Esophagus squamous epithelium (tissue), 5 donors: ENCODE measurements at places on chromosomes 2 and 18.

DNA sequence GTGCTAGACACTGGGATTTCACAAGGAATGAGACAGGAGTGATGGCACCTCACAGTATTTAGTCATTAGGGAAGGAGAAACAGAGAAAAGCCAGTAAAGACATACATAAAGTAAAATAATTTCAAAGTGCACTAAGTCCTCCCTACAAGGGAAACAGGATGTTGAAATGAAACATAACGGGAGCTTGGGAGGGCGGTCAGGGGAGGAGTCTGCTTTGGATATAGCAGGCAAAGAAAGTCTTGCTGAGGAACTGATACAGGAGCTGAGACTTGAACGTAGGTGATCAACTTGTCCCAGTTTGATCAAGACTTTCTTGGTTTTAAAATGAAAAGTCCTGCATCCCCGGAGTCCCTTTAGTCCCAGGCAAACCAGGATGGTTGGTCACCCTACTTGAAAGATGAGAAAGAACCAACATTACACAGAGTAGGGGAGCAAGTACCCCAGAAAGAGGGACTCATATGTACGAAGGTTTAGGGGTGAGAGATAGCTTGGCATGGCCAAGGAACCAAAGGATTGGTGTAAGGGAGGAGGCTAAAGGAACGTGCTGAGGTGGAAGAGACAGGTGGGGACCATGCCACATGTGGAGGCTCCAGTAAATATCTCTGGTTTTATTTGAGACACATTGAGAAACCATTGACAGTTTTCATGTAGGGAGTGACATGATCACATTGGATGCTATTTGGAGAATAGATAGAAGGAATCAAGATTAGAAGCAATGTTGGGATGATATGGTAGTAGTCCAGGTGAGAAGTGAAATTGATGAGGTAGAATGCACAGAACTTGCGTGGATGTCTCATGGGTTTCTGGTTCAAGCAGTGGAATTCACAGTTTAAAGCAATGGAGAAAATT is 28.4 kb downstream of the FBXO48 start:
- no peak for DNase-seq

GRCh38 chr2:189552334-189552990 is 28.1 kb downstream of the SLC40A1 start:
- no peak for DNase-seq

DNA sequence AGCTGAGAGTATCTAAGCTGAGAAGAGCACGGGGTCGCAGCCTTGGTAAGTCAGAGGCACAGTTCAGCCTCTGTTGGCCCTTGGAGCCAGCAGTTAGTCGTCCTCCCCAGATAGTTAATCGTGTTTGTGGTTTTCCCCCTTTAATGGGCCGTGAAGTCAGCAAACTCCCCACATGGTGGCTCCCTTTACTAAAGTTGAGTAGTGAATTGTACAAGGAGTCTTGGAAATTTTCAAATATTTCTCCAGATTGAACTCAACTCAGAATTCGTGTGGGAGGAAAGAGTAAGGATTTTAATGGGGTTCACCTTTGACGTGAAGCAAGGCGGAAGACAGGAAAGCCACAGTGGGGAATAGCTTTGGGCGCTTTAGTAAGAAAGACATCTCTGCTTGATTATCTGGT is 2.4 kb upstream of the ADCYAP1 start:
- no peak for DNase-seq

GRCh38 chr2:217853301-217853881 is 149.4 kb downstream of the TNS1 start:
- no peak for DNase-seq

DNA sequence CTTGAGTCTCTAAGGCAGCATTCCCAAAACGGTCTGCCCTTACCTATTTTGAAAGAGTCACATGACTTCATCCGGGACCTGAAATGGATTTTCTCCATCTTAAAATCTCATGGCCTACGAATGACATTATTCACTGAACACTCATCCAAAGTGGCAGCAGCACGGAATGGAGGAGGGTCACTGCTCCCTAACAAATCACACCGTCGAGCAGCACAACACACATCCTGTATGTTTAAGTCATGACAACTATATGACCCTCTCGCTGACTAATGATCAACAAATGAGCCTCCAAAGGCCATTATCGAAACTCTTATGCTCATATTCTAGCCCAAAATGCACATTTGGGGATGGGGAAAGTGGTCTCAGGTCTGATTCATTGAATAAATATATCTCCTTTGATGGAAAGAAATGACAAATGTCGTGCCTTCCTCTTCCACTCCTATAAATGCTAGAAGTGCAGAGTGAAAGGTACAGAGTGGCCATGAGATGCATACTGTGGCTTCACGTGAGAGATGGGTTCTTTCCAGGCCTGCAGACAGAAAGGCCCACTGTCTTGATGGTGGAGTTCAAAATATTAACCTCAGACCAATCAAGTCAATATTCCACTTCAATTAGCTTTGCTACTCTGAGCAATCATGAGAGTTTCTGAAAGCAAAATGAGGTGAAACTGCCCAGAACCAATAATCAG is 70.8 kb downstream of the C2orf76 start:
- no peak for DNase-seq

GRCh38 chr2:28363686-28364280 is 28.9 kb upstream of the FOSL2 start:
- no peak for DNase-seq

GRCh38 chr2:64003239-64003638 is 16.0 kb downstream of the VPS54 start:
- DNase-seq, result no peak

DNA sequence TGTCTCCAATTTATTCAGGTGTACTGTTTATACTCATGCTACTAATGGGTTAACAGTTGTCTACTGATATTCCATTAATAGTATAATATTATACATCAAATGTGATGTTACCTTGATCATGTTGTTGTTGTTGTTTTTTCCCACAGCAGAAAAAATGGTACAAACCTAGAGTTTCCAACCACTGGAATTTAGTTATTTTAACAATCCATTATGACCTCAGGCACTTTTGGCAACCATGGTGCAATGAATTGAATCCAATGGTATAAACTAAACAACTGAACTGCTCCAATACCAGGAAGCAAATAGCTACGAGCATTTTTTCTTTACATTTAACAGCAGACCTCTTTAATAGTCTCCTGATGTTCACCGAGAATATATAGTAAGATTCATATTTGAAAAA is 31.0 kb upstream of the C2orf66 start:
- DNase-seq, result no peak

DNA sequence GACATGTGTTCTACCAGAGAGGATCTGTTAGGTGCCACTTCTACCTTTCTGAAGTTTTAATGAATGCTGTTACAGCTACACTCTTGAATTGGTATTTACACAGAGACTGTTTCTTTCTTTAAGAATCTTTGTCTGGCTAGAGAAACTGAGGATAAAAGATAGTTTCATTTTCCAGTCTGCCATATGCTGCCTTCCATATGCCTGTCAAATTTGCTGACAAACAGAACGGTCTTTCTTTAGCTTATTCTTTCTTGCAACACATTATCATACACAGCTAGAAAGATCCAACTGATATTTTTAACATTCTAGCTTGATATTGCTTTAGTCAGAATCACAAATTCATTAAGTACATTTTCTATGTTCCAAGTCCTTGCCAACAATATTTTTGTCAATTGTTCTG is 409.8 kb upstream of the CELF4 start:
- DNase-seq, result no peak

DNA sequence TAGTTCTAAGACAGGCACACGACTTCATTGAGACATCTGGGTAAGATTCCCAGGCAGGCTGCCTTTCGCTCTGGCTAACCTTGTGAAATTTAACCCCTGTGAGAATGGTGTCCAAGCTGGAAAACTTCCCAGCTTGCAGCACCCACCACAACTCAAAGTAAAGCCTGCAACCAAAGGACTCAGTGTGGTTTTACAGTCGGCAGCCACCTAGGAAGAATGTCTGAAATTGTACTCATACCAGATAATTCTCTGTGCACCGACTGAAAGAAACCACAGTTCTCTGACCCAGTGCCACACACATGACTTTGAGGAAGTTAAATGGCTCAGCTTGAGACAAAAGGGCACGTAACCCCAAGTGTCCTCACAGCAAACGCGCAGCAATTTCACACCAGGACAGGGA is 125.7 kb downstream of the RBMS1 start:
- no peak for DNase-seq
